ENCODE measurements at places on chromosomes 6 and 20.

- no peak for DNase-seq
Observed at GRCh38 chr6:54441687-54442248, 133.5 kb downstream of the TINAG start.

DNA sequence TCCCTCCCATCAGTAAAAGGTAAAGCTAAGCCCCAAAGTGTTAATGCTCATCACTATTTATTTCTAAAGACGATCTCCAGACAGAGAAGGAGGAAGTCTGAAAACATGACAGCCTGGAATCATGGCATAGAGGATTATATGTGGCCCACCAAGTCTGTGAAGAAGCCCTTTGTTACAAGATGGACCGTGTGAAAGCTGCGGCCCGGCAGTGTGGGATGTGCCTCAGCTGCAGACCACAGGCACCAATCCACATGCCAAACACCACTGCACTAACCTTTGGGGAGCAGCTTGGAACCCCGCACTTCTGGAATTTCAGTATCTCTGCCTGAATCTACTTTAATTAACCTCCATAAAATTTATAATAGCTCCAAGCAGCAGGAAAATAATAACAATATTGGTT is 90.4 kb downstream of the SLC23A2 start:
- DNase-seq: no peak

- no peak for DNase-seq
Observed at GRCh38 chr6:44297063-44298038, 15.8 kb downstream of the AARS2 start.

GRCh38 chr6:22476811-22477390 is 92.5 kb upstream of the HDGFL1 start:
- no peak for DNase-seq

- DNase-seq: no peak
Observed at GRCh38 chr6:346386-347030, 45.0 kb upstream of the IRF4 start.

DNA sequence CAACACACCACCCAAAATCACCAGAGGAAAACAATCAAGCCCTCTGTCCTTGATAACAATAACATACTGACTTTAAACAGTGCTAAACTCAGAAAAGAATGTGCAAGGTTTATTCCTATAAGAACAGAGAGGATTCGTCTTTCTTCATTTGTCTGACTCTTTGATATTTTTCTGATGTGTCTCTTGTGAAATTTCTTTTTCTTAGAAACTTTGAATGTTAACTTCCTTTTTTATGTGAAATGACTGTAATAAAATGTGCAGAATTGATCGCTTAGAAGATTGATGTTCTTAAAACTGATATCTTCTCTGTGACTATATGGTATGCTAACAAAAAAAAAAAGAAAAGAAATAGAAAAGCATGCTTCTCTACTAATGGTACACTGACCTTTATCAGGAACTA is 947.4 kb upstream of the CITED2 start:
- DNase-seq: no peak

DNA sequence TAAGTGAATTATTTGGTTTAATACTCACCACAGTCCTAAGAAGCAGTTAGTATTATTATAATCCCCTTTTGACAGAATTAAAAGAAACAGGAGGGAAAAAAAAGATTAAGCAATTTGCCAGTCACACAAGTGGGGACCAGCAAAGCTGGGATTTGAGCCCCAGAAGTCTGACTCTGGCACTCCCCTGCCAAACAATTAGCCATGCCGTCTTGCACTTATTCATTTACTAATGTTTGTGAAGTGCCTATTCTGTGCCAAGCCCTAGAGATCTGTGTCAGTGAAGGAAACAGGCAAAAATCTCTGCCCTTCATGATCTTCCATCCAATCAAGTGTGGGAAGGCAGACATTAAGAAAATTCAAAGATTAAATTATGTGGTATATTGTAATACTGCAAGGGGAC is 126.0 kb upstream of the TOP1 start:
- DNase-seq: no peak

DNA sequence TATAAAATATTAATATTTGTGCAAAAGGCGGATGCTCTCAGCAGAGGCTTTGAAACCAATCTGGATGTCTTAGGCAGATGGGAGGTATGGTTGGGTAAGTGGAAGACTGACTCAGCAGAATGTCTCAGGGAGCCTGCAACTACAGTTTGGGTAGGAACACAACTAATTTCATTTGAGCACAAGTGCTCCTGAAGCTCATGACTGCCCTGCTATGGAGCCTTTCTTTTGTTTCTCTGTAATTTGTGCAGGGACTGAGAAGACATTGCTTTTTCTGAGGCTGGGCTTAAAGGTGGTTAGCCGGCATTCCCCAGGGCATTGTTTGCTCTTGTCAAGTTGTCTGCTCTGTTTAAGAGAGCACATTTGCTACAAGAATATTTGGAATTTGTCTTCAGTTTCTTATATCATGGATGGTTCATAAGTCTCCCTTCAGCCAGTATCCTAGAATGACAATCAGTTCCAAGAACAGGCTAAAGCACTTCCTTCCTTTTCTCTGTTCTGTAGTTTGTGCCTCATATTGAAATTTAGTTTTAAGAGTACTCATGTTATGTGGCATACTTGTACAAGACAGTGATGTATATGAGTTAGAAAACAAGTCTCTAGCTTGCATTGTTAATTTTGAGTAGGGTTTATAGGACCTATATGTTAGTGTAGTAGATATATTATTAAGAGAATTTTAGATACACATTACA is 208.3 kb downstream of the ZFAND3 start:
- no peak for DNase-seq

DNA sequence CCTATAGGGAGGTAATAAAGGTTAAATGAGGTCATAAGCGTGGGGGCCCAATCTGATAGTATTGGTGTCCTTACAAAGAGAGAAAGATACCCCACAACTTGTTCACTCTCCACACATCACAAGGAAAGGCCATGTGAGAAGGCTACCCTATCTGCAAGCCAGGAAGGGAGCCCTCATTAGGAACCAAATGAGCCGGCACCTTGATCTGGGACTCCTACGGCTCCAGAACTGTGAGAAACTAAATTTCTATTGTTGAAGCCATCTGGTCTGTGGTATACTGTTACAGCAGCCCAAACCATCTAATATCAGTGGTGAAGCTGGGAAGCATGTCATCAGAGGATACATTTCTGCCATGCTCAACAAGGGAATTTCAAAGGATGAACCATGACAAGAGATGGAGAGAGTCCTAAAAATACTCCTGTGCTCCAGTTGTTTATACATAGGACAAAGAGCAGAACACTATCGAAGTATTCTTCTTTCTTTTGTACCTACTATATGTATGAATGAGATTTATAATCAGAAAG is 10.4 kb downstream of the COX7A2 start:
- no peak for DNase-seq

GRCh38 chr20:63151554-63152321 is 64.2 kb downstream of the YTHDF1 start:
- DNase-seq: no peak

- no peak for DNase-seq
Observed at GRCh38 chr6:110387986-110388385, 27.4 kb downstream of the DDO start.

DNA sequence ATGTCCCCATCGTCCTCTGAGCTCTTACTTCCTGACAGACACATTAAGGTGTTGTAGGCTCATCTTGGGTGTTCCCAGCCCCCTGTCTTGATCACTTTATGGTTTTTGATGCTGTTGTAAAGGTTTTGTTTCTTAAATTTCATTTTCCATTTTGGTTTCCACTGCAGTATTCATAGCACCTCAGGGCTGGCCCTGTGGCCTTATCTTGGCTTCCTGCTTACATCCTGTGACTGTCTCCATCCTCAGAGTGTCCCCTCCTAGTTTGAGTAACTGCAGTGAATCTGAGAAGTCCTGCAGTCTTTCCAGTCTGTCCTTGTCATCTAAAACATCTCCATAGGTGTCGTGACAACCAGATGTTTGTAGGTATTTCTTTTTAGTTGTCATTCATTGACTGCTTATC is 50.9 kb downstream of the JARID2 start:
- no peak for DNase-seq

DNA sequence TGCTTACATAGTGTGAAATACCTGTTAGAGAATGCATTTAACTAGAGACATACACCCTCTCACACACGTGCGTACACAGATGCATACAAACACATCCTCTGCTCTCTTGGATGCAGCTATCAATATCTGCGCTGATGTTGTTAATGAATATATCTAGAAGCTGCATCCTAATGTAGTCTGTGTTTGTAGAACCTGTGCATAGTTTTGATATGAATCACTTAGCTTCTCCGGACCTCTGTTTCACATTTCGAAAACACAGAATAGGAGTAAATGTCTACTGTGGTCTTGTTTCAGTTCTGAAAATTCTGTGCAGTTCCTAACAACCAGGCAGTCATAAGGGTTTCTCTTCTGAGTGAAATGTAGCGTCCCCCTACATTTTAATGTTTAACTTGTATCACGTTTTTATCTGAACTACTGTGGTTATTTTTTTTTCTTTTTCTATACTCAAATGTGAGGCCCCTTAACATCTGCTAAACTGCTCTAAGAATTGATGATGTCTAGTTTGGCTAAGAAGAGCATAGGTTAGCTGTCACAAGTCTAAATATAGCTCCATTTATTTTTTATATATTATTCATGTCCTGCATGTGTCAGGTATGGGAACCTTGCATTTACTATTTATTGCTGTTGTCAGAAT is 254.5 kb downstream of the TMEM242 start:
- no peak for DNase-seq

DNA sequence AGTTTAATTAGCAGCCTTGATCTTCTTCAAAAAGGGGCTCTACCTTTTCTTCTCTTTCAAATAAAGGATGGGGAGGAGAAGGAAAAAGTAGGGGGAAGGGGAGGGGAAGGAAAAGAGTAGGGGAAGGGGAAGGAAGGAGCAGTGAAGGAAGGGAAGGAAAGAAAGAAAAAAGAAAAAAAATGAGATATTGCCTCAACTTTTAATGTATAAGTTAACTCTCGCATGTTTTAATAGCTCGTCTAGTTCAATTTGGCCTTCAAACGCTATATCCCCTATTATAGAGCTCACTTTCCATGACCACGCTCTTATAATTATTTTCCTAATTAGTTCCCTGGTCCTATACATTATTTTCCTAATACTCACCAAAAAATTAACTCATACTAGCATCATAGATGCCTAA is 11.9 kb upstream of the RIPOR2 start:
- DNase-seq: no peak

- DNase-seq: no peak
Observed at GRCh38 chr20:58875111-58875510, 22.6 kb downstream of the GNAS start.

DNA sequence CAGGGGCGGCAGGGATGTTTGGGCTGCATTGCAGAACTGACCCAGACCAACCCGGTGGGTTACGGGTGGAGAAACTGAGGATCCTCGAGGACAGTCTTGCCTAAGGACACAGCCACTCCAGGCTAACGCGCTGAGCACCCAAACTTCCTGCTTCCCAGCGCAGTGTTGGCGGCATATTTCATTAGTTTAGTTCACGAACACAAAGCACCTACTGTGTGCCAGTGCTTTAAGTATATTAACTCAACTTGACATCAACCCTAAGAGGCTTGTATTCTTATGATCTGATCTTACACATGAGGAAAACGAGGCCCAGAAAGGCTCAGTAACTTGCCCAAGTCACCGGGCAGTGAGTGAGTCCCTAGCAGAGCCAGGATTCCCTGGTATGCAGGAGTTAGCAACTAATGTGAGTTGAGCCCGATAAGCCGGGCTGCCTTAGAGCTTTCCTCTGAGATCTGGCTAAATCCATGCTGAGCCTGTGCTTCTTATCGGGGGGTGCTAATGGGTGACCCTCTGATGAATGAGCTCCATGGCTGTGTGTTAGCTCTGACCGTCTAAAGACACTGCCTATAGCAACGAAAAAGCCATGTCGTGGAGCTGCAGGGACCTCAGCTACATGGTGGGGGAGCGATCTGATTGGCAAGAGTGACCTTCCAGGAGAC is 92.7 kb downstream of the CD40 start:
- DNase-seq: no peak

- DNase-seq: no peak
Observed at GRCh38 chr6:40791004-40791403, 203.8 kb upstream of the LRFN2 start.

DNA sequence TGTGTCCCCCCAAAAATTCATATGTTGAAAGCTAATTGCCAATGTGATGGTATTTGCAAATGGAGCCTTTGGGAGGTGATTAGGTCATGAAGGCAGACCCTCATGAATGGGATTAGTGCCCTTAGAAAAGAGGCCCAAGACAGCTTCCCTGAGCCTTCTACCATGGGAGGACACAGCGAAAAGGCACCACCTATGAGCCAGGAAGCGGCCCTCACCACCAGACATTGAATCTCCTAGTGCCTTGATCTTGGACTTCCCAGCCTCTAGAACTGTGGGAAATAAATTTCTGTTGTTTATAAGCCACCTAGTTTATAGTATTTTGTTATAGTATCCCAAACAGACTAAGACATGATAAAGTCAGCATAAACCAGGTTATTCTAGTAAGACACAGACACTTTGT is 18.9 kb downstream of the EDN1 start:
- DNase-seq: no peak

DNA sequence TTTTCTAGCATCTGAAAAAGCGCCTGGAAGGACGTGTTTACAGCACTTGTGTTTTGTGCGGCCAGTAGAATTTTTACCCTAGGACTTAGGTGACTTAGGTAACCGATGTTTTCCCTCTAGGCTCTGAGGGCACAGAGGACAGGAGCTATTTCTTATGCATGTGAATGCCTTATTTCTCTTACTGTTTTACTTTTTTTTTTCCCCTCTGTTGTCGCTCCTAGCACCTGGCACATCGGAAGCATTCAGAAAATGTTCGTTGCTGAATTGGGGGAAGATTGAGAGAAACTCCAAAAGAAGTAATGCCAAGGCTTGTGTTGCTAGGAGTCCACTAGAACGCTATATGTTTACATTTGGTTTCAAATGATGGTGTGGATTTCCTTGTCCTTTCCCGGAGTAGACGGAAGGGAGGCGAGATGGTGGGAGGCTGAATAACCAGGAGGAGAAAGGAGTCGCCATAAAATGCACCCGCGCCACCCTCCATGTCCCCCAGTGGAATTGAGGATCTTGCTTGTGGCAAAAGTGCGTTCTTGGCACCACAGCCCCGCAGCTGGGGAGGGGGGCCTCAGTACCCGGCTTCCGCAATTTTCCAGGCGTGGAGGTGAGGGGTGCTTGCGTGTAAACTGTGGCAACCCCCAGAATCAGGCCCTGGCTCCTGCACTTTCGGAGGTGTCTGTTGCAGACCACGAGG is 6.9 kb downstream of the OLIG3 start:
- no peak for DNase-seq

DNA sequence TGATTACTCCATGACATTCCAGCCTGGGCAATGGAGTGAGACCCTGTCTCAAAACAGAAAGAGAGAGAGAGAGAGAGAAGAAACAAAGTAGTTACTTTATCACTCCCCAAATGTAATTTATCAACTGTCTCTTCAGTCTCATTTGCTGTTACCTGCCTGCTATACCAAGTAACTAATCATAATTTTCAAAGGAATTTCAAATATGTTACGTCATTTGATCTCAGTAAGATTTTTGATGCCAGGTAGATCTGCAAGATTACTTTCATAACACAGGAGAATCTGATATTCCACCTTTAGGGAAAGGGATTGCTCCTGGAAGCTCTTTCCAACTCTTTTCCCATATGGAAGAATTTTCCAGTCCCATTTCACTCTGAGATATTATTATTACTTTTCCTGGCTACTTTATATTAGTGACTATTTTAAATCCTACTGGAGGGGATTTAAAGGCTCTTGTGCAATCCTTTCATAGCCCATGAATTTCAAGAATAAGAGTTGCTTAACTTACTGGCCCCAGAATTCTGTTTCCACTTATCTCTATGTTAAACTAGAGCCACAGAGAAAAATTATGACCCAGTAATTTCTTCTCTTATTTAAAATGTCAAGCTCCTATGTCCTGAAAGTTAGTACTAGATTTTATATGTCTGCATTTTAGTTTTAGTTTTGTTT is 390.2 kb upstream of the FLRT3 start:
- no peak for DNase-seq

GRCh38 chr6:146315381-146316174 is 228.1 kb upstream of the RAB32 start:
- DNase-seq: no peak

Measured in non-pigmented ciliary epithelial cell (primary cell).